ENCODE measurements at places on chromosomes 3 and 15.

DNA sequence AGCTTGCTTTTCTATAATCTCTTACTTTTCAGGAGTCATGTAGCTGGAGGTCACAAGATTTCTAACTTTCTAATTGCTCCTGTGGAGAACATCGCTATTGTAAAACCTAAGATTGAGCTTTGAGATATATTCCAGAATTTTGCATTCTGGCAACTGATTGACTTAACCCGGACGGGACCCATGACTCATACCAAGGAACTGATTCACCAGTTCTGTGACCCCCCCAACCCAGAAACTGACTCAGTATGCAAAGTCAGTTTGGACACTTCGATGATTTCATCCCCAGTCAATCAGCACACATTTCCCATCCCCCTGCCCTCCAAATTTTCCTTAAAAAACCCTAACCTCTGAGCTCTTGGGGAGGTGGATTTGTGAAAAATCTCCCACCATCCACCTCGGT is 396.5 kb upstream of the GBE1 start:
- DNase-seq = no peak

- no peak for DNase-seq
Measured at GRCh38 chr3:190371152-190371551, 16.8 kb upstream of the CLDN16 start.

DNA sequence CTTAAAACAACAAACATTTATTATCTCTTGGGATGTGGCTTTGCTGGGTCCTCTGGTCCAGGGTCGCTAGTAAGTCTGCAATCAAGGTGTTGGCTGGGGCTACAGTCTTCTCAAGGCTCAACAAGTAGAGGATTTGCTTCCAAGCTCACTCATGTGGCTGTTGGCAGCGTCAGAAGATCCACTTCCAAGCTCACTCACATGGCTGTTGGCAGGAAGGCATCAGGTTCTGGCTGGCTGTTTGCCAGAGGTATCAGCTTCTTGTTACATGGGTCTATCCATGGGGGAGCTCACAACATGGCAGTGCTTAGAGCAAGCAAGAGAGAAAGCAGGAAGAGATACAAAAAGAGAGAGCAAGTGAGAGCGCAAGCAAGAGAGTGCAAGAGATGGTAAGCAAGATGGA is 15.0 kb upstream of the BNC1 start:
- no peak for DNase-seq

- no peak for DNase-seq
Measured at GRCh38 chr15:88790486-88790885, 12.8 kb upstream of the ACAN start.

DNA sequence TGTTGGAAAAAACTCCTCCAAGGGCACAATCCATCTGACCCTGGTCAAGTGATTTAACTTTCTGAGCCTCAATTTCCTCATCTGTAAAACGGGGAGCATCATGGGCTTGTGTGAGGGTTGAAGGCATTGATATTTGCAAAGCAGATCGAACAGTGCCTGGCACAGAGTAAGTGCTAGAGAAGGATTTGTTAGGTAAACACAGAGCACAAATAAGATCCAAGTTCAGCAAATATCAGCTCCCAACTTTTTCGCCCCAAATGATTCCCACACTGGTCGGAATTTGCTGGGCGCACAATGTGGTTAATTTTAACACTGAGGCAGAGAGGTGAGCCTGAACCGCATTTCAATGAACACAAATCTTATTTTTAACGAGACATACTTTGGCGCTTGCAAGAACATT is 76.3 kb upstream of the ATP2B2 start:
- no peak for DNase-seq

DNA sequence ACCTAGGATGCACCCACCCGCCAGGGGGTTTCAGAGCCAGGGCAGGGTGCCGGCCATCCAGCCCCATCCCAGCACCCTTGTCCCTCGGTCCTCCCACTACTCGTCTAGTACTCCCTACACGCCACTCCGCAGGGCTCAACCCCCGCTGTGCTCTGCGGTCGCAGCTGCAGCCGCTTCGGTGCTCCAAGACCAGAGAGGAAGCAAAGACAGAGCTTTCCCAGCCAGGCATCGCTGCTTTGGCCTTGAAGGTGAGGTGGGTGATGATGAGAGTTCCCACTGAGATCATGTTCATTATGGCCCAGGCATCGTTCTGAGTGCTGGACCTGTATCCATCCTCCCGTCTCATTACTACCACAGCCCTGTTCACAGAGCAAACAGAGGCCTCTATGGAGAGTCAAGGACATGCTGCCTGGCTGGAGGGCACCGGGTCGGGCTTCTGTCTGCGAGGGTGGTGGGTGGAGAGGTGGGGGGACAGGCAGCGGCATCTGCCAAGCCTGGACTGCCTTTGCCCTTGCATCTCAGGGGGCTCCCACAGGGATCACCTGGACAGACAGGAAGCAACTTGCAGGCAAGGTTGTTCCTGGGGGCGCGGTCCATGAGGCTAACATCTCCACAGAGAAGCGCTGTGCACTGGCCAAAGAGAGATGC is 66.9 kb downstream of the KLF13 start:
- no peak for DNase-seq

GRCh38 chr3:76111808-76112207 is 326.5 kb upstream of the ZNF717 start:
- DNase-seq = no peak

DNA sequence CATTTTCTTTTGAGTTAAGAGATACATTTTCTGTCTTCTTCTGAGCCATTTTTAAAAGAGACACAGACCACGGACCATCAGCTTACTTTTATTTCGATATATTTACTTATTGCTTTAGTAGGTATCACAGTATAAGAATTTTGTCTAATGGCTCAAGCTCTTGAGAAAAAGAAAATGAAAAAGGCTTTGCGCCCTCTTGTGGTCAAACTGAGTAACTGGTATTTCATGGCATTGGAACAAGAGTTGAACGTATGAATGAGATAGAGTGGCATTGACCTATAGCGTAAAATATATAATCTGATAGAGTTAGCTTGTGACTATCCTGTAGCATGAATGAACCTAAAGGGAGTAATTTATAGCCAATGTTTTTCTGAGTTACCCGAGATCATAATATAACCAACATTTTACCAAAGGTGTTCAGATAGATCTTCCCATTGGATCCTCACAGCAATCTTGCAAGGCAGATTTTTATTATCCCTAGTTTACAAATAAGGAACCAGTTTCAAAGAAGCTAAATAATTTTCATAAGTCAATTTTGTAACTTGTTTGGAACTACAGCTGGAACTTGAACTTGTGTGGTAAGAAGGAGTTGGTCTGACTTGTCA is 154.6 kb downstream of the POLR2M start:
- DNase-seq = peak; percentile 67

DNA sequence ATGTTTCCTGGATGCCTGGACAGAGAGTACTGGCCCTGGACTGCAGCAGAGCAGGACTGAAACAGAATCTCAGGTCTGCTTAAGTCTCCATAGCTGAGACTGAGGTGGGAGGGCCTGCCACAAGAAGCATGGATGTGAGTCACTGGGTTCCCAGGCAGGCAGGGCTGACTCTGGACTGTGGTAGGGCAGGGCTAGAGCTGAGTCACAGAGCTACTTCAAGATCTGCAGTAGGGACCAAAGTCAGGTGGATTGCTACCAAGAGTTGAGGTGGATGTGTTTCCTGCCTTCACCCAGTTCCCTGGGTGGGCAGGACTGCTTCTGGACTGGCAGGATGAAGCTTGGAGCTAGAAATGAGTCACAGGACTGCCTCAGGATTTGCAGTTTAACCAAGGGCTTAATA is 282.9 kb downstream of the AGBL1 start:
- no peak for DNase-seq

GRCh38 chr3:43870120-43870519 is 179.4 kb downstream of the ABHD5 start:
- no peak for DNase-seq

- no peak for DNase-seq
Measured at GRCh38 chr3:99313485-99313884, 324.9 kb upstream of the COL8A1 start.

- peak; percentile 79 for DNase-seq
Measured at GRCh38 chr15:92638291-92638708, 17.3 kb downstream of the FAM174B start.

GRCh38 chr3:127405010-127405598 is 117.3 kb upstream of the PRR20G start:
- DNase-seq = no peak

GRCh38 chr15:29034151-29034550 is 148.4 kb downstream of the APBA2 start:
- DNase-seq = no peak

DNA sequence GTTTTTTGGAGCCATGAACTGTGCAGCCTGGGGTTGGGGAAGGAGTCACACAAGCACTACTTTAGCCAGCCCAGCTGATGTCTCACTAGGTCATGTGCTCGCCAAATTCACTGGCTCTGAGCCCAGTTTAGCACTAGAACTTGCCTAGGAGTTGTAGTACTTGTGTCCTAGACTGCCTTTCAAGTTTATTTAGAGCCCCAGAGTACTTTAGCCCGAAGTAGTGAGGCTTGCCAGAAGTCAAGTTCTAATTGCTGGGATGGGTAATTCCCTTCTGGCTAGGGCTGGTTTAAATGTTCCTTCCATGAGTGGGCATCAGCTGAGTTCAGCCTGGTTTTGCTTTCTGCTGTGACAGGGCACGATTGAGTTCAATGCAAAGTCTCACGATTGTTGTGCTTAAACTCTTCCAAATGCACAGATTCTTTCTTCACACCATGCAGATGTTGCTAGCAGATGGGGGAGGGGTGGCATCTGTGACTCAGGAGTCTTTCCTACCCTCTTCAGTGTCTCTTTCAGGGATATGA is 228.2 kb upstream of the ZPLD1 start:
- DNase-seq = peak; percentile 19

- DNase-seq = no peak
Measured at GRCh38 chr3:187694801-187695200, 7.6 kb downstream of the RTP2 start.

DNA sequence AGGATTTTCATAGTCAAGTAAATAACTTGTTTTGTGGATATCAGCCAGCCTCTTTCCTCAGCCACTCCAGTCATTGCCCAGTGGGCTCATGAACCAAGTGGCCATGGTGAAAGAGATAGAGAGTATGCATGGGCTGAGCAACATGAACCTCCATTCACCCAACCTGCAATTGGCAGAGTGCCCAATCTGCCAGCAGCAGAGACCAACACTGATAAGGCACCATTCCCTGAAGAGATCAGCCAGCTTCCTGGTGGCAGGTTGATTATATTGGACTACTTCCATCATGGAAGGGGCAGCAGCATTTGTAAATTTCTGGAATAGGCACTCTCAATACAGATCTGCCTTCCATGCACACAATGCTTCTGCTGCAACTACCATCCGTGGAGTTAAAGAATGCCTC is 10.3 kb upstream of the MCF2L2 start:
- DNase-seq = peak; percentile 35

GRCh38 chr3:86814918-86815655 is 175.9 kb downstream of the VGLL3 start:
- no peak for DNase-seq

- DNase-seq = no peak
Measured at GRCh38 chr3:135491491-135492205, 473.9 kb upstream of the PPP2R3A start.

- DNase-seq = no peak
Measured at GRCh38 chr3:172816968-172817367, 66.4 kb downstream of the ECT2 start.

- no peak for DNase-seq
Measured at GRCh38 chr3:40753951-40754350, 229.2 kb downstream of the ZNF621 start.

GRCh38 chr15:78149805-78150751 is 916 bp downstream of the IDH3A start:
- DNase-seq = peak; percentile 32

DNA sequence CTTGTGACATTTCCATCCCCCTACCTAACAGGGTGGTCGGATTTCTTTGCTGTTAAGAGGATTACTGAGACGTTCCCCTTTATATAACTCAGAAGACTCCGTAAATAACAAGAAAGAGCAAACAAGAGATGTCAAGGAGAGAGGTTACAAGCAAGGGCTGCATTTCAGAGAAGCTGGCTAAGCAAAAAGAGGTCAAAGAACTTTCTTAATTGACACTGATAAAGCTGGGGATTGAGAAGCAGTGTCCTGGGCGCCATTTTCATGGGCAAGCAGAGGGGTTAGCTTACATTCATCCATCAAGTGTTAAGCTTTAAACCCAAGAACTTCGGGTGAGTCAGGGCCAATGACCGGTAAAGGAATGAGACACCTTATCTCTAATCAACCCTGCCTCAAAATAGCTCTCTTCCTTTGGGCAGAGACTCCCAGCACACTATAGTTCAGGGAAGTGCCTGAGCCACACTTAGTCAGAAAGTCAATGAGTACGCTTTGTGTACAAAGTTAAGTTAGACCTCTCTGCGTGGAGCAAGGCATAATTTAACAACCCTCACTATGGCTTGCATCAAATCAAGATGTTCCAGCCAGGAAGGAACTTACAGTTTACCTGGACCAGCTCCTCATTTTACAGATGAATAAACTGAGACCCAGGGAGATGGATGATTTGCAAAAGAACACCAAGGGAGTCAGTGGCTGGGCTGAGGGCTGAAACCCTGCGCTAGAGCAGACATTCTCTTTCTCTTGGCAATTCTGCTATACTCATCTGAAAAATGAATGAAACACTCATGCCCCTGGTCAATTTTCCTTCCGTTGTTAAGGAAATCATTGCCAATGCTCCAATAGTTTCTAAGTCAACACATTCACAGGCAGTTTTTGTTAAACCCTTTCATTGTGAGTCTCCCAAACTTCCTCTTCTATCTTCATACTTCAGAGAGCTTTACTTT is 44.6 kb downstream of the CCNL1 start:
- DNase-seq = no peak

DNA sequence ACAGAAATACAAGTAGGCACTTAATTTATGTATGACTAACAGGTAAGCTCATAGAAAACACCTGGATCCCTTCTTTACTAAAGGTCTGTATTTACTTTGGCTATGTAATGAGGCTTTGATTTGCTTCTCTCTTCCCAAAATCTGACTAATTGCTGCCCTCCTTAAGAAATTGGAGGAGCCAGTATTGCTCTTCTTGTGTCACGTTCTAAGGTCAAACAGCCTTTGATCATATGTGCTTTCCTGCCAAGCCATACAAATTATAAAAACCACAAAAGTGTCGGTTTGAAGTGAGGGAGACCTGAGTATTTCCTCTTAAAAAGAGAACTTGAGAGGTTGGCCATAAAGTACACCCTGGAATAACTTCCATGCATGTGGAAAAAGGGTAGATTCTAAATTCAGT is 112.1 kb upstream of the MB21D2 start:
- no peak for DNase-seq

DNA sequence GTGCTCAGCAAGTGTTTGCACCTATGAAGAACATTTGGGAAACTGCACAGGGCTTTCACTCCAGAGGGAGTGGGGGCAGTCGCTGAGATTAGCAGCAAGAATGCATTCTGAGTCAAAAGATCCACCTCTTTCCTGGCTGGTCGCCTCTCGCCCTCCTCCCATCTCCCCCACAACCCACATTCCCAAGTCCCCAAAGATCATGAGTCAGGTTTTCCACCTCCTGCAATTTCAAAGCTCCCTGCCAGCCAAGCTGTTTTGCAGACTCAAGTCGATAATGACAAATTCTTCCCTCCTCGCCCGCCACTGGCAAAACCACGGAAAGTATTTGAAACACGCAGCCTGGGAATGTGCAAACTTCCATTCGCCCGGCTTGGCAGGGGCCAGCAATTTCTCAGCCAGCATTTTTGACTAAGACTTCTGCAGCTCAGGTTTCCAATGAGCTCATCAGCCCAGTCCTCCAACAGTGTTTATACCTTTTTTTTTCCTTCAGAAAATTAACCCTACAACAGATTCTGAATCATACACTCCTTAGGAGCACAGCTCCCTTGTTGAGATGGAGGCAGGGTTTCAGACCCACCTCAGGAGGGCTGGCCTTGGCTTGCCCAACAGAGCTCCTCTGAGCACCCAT is 181.4 kb downstream of the SMAD6 start:
- DNase-seq = no peak

Data from RPMI8226 (cell line).